ENCODE measurements at places on chromosomes 4 and X.

GRCh38 chrX:130578906-130579305, 177.1 kb downstream of the RBMX2 start:
- no peak for DNase-seq

- DNase-seq = no peak
Measured at GRCh38 chr4:3746701-3747580, 19.2 kb upstream of the ADRA2C start.

DNA sequence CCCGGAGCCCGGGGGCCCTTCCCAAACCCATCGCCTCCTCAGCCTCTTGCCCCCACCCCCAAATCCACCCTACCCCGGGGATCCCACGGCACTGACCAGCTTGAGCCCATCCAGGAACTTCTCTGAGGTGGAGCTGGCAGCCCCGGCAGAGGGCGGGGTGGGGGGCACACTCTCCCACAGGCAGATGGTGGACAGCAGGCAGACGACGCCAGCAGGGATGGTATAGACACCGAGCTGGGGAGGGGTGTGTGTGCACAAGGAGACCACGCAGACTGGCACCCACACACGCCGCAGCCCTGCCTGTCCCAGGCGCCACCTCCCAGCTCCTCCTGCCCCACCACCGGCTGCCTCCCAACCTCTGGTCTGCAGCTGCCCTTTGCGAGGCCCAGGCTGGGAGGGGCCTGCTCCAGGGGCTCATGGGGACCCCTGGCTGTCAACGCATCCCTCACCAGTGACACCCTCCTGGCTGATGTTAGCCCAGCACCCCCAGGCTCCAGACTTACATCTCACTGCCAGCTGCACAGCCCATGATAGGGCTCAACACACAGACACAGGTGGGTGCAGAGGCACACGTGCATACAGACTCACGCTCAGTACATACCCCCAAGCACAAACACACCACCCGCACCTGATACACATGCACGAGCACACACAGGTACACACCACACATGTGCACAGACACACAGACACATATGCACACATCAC, 4.2 kb downstream of the SLC49A3 start:
- no peak for DNase-seq

GRCh38 chr4:27123123-27123768, 262.6 kb downstream of the STIM2 start:
- DNase-seq = no peak

- DNase-seq = no peak
Measured at GRCh38 chr4:121784401-121784800, 16.7 kb upstream of the EXOSC9 start.
